Activated CD8-positive, alpha-beta memory T cell treated with anti-CD3 and anti-CD28 coated beads, Interleukin-2, amount 10 ng/mL, durations not matched to agents 7 days and 5 days (primary cell): ENCODE measurements at places on chromosomes 7 and 10. TPM values are rescaled to one million over a fixed set of nuclear protein-coding genes. Genes with fewer than 3 reads are reported as not detected.

The SLC16A9 gene
- total RNA-seq, result not detected

The TRIM74 gene
- 0.94 TPM for total RNA-seq

- peak overlapping the region; percentile 38 for H3K27ac ChIP-seq
- peaks cover 11% of the 10 kb centered on the region for H3K4me1 ChIP-seq
- no peak for DNase-seq
- H3K27me3 ChIP-seq, result peaks cover 26% of the 10 kb centered on the region
Measured at GRCh38 chr7:29156907-29157452, 10.6 kb upstream of the CPVL start.

DNA sequence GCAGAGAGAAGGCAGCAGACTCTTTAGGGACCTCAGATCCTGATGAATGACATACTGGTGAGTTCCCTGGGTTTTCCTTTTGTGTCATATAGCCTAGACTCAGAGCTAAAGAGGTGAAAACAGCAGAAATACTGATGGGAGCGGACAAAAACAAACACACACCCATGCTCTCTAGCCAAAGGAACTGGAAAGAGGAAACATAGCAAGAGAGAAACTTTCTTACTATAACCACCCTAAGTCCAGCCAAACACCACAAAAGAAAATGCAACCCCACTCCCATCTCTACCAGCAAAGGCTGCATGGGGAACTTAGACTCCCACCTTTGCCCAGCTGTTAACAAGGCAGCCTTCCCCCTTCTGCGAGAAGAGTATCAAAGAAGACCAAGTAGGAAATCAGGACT lies 16.3 kb downstream of the GSAP start:
- no peaks in the 10 kb centered on the region for H3K4me1 ChIP-seq
- DNase-seq, result no peak
- H3K27ac ChIP-seq, result no peak overlapping the region
- peaks cover 2% of the 10 kb centered on the region for H3K27me3 ChIP-seq

- no peaks in the 10 kb centered on the region for H3K27me3 ChIP-seq
- H3K4me3 ChIP-seq, result no peak overlapping the region
- H3K36me3 ChIP-seq, result no peaks in the 10 kb centered on the region
- no peaks in the 10 kb centered on the region for H3K4me1 ChIP-seq
- no peak overlapping the region for H3K27ac ChIP-seq
Measured at GRCh38 chr10:125000366-125001312, 58.7 kb downstream of the ZRANB1 start.

DNA sequence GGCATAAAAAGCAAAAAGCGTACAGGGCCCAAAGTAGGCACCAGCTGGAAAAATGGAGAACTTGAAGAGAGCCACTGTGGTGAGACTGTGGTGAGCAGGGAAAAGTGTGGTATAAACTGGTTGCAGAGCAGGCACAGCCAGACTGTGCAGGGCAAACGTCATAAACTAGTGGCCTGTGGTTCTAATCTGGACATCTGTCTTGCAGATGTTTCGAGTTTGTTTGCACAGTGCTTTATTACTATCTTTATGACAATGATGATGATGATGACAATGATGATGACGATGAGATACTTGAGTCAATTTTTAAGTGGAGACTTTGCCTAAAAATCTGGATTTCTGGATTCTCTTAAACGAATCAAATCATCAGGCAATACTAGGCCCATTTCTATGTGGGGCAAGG lies 45.7 kb downstream of the SEMA3C start:
- no peaks in the 10 kb centered on the region for H3K36me3 ChIP-seq
- H3K27ac ChIP-seq, result no peak overlapping the region
- DNase-seq, result no peak
- H3K4me1 ChIP-seq, result no peaks in the 10 kb centered on the region
- H3K27me3 ChIP-seq, result no peaks in the 10 kb centered on the region

GRCh38 chr7:15905251-15906040 lies 219.0 kb upstream of the MEOX2 start:
- no peaks in the 10 kb centered on the region for H3K27me3 ChIP-seq
- no peak overlapping the region for H3K27ac ChIP-seq
- H3K36me3 ChIP-seq, result no peaks in the 10 kb centered on the region
- H3K4me1 ChIP-seq, result no peaks in the 10 kb centered on the region

- no peaks in the 10 kb centered on the region for H3K36me3 ChIP-seq
- DNase-seq, result no peak
- H3K4me1 ChIP-seq, result no peaks in the 10 kb centered on the region
- H3K27me3 ChIP-seq, result no peaks in the 10 kb centered on the region
- no peak overlapping the region for H3K27ac ChIP-seq
Measured at GRCh38 chr7:145016068-145016467, 180.2 kb upstream of the TPK1 start.

DNA sequence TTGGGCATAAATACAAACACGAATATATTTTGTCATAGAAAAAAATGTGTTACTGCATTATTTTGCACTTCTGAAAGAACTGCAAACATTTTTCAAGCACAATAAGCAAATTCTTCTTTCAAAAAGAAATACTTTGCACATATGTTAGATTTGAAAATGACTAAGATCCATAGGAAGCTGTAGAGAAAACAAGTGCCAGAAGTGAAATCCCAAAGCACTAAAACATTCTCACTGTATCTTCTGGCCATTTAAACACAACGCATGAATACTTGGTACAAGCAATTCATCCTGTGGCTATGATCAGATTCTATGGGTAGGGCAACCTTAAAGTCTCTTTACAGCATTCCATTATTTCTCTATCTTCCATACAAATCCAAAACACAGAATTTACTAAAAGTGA lies 225.4 kb upstream of the IMMP2L start:
- no peaks in the 10 kb centered on the region for H3K27me3 ChIP-seq
- H3K4me1 ChIP-seq, result no peaks in the 10 kb centered on the region
- H3K27ac ChIP-seq, result no peak overlapping the region
- no peak for DNase-seq

DNA sequence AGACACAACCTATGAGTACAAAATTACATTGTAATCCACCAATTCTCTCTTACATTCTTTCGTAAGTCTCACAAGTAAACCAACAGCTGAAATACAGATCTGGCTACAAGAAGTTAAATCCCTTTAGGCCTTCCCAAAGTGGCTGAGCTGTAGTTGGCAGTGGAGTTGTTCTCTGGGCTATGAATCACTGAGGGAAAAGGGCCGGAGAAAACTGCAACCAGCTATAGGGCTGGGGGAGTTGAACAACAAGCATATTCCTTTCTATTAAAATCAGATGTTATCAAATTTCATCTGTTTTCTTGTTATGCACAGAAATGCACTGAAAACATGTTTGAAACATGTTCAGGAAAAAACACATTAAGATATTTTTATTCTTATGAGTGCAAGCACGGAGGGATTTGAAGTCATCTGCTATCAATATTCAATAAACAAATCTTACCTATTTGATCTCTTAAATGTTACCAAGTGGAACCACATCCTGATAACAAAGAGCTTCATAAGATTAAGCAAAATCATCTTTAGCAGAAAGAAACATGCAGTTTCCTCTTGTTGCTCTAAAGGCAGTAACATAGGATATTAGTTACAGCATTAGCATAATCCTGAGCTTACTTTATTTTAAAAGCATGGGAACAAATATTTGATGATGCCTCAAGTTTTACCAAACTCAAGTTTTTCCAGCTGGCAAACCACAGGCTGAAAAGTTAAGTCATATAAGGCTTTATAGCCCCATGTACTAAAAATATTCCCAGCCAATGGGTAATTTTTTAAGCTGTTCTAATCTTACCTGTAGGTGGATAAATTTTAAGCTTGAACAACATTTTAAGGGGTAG lies 212.7 kb downstream of the TAX1BP1 start:
- no peaks in the 10 kb centered on the region for H3K36me3 ChIP-seq
- no peaks in the 10 kb centered on the region for H3K4me1 ChIP-seq
- no peak overlapping the region for H3K27ac ChIP-seq
- no peak overlapping the region for H3K4me3 ChIP-seq
